T-helper 22 cell (primary cell): ENCODE measurements at places on chromosomes 4 and X.

- no peak for DNase-seq
Observed at GRCh38 chr4:153579872-153580271, 104.2 kb upstream of the TLR2 start.

DNA sequence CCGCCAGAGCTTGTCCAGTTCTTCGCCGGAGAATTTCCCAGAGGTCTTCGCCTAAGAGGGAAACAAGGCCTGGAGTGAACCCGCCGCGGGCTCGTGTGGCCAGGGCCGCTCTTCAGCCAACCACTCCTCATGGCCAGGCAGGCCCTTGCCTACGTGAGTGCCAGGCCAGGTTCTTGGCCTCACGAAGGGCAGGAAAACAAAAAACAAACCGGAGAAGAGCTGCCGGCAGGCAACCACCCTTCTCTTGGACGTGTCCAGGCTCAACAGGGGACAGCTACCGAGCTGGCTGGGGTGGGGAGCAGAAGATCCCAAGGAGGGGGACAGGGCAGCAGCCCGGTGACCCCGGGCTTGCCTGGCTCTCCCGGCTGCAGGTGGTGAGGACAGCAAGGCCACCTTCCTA is 13.3 kb downstream of the LRPAP1 start:
- no peak for DNase-seq

- DNase-seq, result no peak
Observed at GRCh38 chr4:73711989-73712388, 28.4 kb upstream of the CXCL8 start.

- DNase-seq, result no peak
Observed at GRCh38 chrX:63718010-63718694, 66.9 kb downstream of the ARHGEF9 start.

GRCh38 chrX:134669378-134670098 is 11.3 kb upstream of the PLAC1 start:
- DNase-seq, result no peak

GRCh38 chr4:118810991-118811764 is 24.7 kb downstream of the SEC24D start:
- DNase-seq, result no peak

DNA sequence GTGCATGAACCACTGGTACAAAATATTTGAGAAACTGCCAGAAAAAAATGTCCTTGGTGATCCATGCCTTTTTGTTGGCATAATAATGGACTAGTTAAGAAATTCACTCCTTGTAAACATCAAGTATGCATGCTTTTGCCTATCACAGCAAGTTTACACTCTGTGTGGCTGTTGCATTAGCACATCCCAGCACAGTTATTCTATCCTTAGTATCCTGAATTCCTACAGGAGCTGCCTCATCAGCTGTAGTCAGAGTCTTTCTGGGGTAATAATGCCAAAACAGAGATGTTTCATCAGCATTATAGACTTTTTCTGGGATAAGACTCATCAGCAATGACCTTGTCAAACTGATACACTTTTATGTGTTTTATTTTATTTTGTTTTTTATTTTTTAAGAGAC is 82.8 kb downstream of the CHIC2 start:
- no peak for DNase-seq

- DNase-seq, result no peak
Observed at GRCh38 chr4:76036855-76037254, 985 bp upstream of the CXCL11 start.

DNA sequence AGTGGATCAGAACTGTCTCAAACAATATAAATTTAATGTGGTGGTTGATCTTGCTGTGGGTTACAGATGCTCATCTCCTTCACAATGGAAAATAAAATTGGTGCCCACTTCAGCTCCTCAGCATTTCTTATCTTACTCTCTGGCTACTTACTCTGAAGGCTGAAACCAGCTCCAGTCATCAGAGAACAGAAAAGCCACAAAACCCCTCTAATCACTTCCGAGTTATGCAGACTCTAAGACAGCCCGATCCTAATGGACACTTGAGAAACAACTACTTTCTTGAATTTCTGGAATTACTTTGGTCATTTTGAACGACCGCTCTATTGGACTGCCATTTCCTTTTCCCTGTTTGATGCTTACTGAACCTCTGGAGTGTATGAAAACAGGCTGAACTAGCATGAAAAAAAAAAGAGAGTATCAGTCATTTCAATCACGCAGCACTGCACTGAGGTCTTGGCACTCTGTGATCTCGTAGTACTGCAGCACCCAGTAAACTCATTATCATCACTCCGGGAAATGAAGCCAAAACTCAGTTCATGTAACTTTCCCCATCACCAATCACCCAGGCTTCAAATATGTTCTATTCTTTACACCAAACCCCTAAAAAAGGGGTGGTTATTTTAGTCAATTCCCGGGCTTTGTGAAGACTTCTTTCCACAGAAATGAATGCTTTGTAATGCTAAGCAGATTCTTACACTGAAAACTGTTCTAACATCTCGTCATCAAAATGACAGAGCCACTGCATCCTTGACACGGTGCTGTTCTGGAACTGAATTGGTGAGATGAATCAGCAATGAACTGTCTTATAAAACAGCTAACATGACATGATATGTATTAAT is 54.5 kb downstream of the TSPAN5 start:
- no peak for DNase-seq

GRCh38 chr4:83112231-83112630 is 2.3 kb downstream of the PLAC8 start:
- DNase-seq, result no peak

DNA sequence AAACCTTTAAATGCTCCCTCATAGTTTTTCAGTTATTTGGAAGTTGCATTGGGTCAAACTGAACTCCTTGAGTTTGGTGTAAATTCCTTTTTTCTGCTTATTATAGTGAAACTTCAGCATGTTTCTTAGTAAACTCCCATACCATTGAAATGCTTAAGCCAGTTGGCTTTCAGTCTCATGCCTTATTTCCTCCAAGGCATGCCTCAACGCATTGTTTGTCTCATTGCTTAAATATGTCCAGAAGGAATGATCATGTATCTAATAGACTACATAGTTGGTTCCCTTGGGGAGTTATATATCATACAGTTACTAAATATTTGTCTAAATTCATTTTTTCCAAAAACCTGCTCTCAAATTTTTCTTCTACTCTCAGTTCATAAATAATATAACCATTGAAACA is 114.0 kb downstream of the STOX2 start:
- no peak for DNase-seq

DNA sequence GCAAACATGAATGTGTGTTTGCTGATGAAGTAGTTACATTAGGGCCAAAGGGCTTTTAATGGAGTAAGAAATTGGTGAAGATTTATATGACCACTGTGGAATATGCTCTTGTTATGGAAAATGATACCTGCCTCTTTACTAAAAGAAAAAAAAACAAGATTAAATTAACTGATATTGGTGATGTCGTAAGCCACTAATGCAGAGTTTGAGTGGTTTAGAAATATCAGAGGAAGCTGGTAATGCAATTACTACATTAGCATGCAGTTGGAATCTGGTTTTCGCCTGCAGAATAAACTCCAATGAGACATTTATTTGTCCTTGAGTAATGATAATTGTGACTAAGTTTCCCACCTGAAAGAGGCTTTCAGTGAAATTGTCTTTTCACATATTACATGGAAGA is 597.9 kb downstream of the GALNTL6 start:
- no peak for DNase-seq

GRCh38 chr4:114041117-114041475 is 61.6 kb upstream of the ARSJ start:
- no peak for DNase-seq

DNA sequence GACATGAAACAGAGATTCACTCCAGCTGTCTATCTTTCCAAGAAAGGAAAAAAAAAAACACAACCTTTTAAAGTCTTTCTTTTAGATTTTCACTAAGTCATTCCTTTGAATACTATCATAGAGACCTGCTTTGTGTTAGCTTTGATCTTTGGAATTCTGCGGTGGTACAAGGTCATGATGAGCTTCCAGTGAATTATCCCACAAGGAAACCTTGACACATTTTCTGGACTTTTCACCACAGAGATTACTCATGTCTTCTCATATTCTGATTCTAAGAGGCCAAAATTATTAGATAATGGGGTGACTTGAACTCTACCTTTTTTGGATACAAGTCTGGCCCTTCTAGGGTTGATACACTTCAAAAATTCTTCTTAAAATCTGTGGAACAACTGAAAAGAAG is 201.6 kb downstream of the PACRGL start:
- no peak for DNase-seq
